ENCODE measurements at places on chromosomes 2 and 18. TPM values are rescaled to one million over a fixed set of nuclear protein-coding genes. Genes with fewer than 3 reads are reported as not detected.

Gene ZAP70
- 0.08 TPM for polyA plus RNA-seq

Gene DSG1
- not detected for polyA plus RNA-seq

Gene KIF5C
- polyA plus RNA-seq, result 4.7 TPM

Gene RNU2-63P
- not detected for polyA plus RNA-seq

Gene DDX18
- 24.1 TPM for polyA plus RNA-seq

Gene HOXD10
- polyA plus RNA-seq, result 0.03 TPM

Gene UGP2
- polyA plus RNA-seq, result 30.1 TPM

Gene STEAP3
- polyA plus RNA-seq, result 30.6 TPM

Gene SMYD1
- not detected for polyA plus RNA-seq

Gene UGT1A5
- polyA plus RNA-seq, result not detected

Gene ARHGEF33
- polyA plus RNA-seq, result 0.08 TPM

Gene CAPN13
- not detected for polyA plus RNA-seq

Gene BMP10
- polyA plus RNA-seq, result not detected

- H3K4me3 ChIP-seq, result no peak overlapping the region
- H3K36me3 ChIP-seq, result no peaks in the 10 kb centered on the region
- peak overlapping the region; percentile 80 for H3K27ac ChIP-seq
- peak; percentile 93 for DNase-seq
These were observed 179.0 kb downstream of the KLHL29 start for GRCh38 chr2:23563673-23564614.

DNA sequence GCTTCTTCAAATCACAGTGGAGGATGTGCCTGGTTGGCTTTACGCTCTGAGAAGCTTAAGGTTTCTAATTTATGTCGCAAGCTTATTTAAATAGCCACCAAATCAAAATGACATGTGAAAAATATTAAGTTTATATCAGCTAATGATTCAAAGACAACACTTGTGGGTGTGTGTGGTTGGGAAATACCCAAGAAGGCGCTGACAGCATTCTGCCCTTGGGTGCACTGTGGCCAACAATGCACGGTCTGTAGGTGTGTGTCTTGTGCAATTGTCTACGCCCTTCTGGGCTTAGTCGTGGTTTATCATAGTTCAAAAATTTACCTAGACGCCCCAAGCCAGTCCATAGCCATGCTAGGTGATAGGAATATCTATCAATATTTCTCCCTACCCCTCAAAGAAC lies 60.9 kb downstream of the KCTD1 start:
- no peaks in the 10 kb centered on the region for H3K27me3 ChIP-seq
- H3K4me1 ChIP-seq, result no peaks in the 10 kb centered on the region
- H3K36me3 ChIP-seq, result no peaks in the 10 kb centered on the region
- H3K4me3 ChIP-seq, result no peak overlapping the region

DNA sequence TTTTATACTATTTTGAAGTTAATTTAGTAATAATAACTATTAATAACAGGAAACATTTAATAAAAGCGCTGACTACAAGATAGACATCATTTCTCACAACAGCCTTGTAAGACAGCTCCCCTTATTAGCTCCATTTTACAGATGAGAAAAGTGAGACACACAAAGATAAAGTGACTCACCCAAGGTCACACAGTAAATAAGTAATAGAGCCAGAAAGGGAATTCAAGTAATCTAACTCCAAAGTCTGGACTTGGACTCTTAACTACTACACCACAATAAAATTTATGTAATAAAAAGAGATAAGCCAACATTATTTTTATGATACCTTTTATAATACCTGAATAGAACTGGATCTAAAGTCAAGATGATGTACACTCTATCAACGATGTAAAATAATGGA lies 25.3 kb downstream of the EXOC6B start:
- H3K27me3 ChIP-seq, result no peaks in the 10 kb centered on the region
- H3K36me3 ChIP-seq, result no peaks in the 10 kb centered on the region
- H3K4me1 ChIP-seq, result no peaks in the 10 kb centered on the region
- no peak for DNase-seq
- no peak overlapping the region for H3K27ac ChIP-seq

DNA sequence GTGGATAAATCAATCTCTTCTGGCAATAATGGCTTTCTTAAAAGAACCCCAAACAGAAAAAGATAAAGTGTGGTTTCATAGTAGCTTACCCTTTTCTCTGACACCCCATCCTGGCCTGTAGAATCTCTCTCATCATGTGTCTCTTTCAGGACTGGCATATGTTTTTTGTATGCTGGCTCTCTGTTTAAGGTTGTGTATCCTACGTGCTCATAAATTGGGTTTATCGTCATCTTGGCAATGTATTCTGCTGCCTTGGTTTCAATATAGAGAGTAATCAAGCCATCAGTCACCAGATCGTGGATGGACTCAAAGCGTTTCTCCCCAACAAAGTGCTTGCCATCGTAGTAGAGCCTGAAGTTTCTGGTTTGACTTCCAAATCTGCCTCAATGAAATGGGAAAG lies 113.5 kb upstream of the CHRNA1 start:
- no peaks in the 10 kb centered on the region for H3K27me3 ChIP-seq
- H3K27ac ChIP-seq, result peak overlapping the region; percentile 42
- no peaks in the 10 kb centered on the region for H3K36me3 ChIP-seq
- peaks cover 10% of the 10 kb centered on the region for H3K4me1 ChIP-seq

DNA sequence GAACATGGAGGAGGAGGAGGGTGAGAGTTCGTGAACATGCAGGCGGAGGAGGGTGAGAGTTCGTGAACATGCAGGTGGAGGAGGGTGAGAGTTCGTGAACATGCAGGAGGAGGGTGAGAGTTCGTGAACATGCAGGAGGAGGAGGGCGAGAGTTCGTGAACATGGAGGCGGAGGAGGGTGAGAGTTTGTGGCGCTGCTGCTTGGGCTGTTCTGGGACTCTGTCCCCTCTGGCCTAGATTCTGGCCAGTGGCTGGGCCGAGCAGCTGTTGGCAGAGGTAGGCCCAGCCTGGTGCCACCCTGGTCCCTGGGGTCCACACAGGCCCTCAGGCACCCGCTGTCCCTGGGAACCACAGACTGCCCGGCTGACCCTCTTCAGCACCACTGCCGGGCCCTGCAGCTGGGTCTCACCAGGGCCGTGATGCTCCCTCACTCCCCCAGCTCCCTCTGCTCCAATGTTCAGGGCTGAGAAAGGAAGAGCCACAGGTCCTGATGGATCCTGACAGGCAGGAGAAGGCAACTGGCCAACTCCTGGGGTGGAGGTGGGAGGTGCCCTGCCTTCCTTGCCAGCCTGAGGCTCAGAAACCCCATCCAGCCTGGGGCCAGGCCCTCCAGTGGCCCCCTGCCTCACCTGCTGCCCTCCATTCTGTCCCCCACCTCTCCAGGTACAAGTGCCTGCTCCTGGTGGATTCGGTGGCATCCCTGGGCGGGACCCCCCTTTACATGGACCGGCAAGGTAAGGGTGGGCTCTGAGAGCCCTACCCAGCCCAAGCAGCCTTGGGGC lies 3.9 kb downstream of the AGXT start:
- no peak overlapping the region for H3K4me3 ChIP-seq
- H3K27ac ChIP-seq, result no peak overlapping the region
- no peaks in the 10 kb centered on the region for H3K36me3 ChIP-seq
- H3K4me1 ChIP-seq, result peaks cover 8% of the 10 kb centered on the region
- no peaks in the 10 kb centered on the region for H3K27me3 ChIP-seq

DNA sequence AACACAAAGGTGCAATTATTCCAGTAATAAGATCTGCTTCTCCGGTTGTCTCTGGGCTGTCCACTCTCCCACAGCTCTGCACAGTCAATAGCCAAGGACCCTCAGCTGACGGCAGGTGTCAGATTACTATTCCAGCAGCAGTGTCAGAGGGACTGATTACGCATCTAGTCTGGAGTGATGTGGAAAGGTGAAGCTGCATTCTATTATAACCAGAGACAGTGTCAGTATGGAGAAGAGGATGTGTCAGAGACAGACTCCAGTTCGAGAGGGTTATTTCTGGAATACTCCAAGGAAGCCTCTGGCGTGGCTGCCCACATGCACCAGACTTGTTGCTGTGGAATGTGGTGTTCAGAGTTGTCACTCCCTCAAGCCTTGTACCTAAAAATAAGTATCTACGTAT lies 163.6 kb upstream of the TMEM200C start:
- peaks cover 11% of the 10 kb centered on the region for H3K4me1 ChIP-seq
- DNase-seq, result no peak
- H3K36me3 ChIP-seq, result no peaks in the 10 kb centered on the region

GRCh38 chr2:75241696-75242095 lies 42.4 kb upstream of the TACR1 start:
- H3K27me3 ChIP-seq, result no peaks in the 10 kb centered on the region
- no peaks in the 10 kb centered on the region for H3K4me1 ChIP-seq
- H3K36me3 ChIP-seq, result no peaks in the 10 kb centered on the region

DNA sequence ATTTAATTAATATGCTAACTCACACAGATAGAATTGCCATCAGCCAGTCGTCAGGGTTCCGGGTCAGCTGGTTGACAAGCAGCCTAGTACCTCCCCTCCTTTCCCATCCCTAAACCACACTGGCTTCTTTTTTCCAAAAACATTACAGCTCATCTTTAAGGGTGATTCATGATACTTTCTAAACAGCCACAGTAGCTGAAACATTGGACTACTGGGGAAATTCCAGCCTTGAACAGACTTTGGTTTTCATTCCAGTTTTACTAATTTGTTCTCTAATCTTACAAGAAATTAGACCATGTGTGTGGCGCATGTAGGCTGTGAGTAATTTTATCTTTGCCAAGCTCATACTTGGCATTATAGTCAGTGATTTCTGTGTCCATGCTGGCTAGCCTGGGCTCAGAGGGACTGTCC lies 110.8 kb downstream of the FMNL2 start:
- H3K27me3 ChIP-seq, result no peaks in the 10 kb centered on the region
- DNase-seq, result no peak
- H3K36me3 ChIP-seq, result no peaks in the 10 kb centered on the region
- peak overlapping the region; percentile 55 for H3K27ac ChIP-seq

GRCh38 chr18:57429167-57430078 lies 5.8 kb upstream of the ONECUT2 start:
- no peak for DNase-seq
- no peak overlapping the region for H3K27ac ChIP-seq
- peaks cover 5% of the 10 kb centered on the region for H3K4me1 ChIP-seq
- peaks cover 28% of the 10 kb centered on the region for H3K27me3 ChIP-seq
- no peak overlapping the region for H3K4me3 ChIP-seq

GRCh38 chr2:238695538-238695937 lies 152.3 kb upstream of the TWIST2 start:
- DNase-seq, result no peak
- H3K27ac ChIP-seq, result no peak overlapping the region
- no peaks in the 10 kb centered on the region for H3K4me1 ChIP-seq
- no peaks in the 10 kb centered on the region for H3K36me3 ChIP-seq
- no peak overlapping the region for H3K4me3 ChIP-seq

DNA sequence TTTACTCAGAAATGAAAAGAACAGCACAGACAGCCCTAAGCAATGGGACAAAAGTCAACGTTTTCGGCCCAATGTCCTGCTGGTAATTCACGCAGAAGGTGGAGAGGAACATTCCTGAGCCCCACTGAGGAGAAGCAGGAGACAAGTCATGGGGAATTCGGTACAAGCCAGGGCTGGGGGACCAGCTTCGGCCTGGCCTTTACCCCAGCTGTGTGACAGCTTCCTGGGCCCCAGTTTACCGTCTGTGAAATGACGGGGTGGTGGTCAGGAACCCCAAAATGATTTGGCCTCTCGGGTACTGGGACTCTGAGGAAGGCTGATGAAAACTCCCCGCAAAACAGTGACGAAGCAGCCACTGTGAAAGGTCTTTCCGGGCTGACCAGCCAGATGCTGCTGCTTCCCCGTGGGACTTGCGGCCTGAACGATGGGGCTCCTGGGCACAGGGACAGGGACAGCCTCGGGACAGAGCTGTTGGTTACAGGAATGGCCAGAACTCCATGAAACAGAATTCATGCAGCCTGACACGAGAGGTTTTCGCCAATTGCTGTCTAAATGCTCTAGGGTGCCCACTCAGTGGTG lies 21.6 kb downstream of the KIF1A start:
- no peak overlapping the region for H3K27ac ChIP-seq
- H3K36me3 ChIP-seq, result no peaks in the 10 kb centered on the region
- H3K4me1 ChIP-seq, result peaks cover 5% of the 10 kb centered on the region
- no peaks in the 10 kb centered on the region for H3K27me3 ChIP-seq
- DNase-seq, result no peak
- H3K4me3 ChIP-seq, result no peak overlapping the region

DNA sequence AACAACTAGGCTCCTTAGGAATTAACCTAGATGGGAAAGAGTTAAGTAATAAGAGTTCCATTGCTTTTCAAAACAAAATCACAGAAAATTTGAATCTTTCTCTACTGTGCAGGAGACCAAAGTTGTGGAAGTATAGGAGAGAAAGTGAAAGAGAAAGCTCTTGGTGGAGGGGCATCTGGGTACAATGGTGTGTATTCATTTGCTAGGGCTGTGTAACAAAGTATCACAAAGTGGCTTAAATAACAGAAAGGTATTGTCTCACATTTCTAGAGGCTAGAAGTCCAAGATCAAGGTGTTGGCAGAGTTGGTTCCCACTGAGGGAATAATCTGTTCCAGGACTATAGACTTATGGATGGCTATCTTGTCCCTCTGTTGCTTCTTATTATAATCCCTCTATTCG lies 50.5 kb upstream of the GORASP2 start:
- H3K4me1 ChIP-seq, result no peaks in the 10 kb centered on the region
- H3K4me3 ChIP-seq, result no peak overlapping the region
- H3K27ac ChIP-seq, result no peak overlapping the region
- H3K36me3 ChIP-seq, result no peaks in the 10 kb centered on the region

GRCh38 chr2:66543257-66543767 lies 108.4 kb downstream of the MEIS1 start:
- H3K27me3 ChIP-seq, result no peaks in the 10 kb centered on the region
- DNase-seq, result no peak
- no peak overlapping the region for H3K4me3 ChIP-seq
- peaks cover 5% of the 10 kb centered on the region for H3K4me1 ChIP-seq

GRCh38 chr2:54566896-54567295 lies 110.8 kb downstream of the SPTBN1 start:
- H3K4me3 ChIP-seq, result no peak overlapping the region
- no peak overlapping the region for H3K27ac ChIP-seq
- peaks cover 35% of the 10 kb centered on the region for H3K4me1 ChIP-seq
- no peaks in the 10 kb centered on the region for H3K27me3 ChIP-seq

DNA sequence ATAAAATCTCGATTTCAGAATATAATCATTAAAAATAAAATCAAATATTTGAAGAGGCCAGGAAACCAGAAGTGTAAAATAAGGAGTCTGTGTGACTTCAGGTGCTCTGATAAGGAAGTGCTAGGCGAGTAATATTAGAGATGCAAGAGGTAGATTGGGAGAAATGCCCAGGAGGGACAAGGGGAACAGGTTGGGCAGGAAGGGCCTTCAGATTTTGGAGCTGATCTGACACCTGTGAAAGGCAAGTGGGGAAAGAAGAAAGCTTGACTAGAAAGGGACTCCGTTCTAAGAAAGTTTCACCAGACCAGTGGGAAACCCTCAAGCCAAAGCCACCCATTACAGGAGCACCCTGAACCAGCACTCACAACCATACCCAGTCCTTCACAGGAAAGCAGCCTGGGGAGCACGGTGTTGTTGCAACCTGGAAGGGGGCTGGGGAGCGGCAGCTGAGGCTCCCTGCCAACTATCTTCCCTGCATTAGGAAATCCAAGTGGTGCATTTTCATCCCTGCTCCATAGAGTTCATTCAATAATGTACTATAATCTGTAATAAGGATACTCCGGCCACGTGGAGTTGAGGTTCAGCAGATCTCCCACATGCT lies 57.5 kb upstream of the GREB1L start:
- no peak overlapping the region for H3K27ac ChIP-seq
- H3K27me3 ChIP-seq, result no peaks in the 10 kb centered on the region
- DNase-seq, result no peak
- no peaks in the 10 kb centered on the region for H3K4me1 ChIP-seq
